ENCODE measurements at places on chromosomes 2 and 18. TPM values are rescaled to one million over a fixed set of nuclear protein-coding genes. Genes with fewer than 3 reads are reported as not detected.

GAL3ST2 gene
- not detected for total RNA-seq

GCG gene
- 129 TPM for total RNA-seq

RNASEH1 gene
- 11.2 TPM for total RNA-seq

CPS1 gene
- 4.9 TPM for total RNA-seq

UGGT1 gene
- 38.2 TPM for total RNA-seq

RAB3GAP1 gene
- 29.3 TPM for total RNA-seq

IL36RN gene
- not detected for total RNA-seq

SPATA3 gene
- not detected for total RNA-seq

GPR75 gene
- total RNA-seq: 2.1 TPM

COLEC12 gene
- total RNA-seq: 4.2 TPM

PAX8 gene
- 2.3 TPM for total RNA-seq

C2orf92 gene
- 21.3 TPM for total RNA-seq

CRYGA gene
- not detected for total RNA-seq

SS18 gene
- total RNA-seq: 36.6 TPM

ICOS gene
- not detected for total RNA-seq

SLC66A3 gene
- 28.0 TPM for total RNA-seq

PLCL1 gene
- total RNA-seq: 2.9 TPM

MBOAT2 gene
- 13.5 TPM for total RNA-seq

KATNAL2 gene
- 1.8 TPM for total RNA-seq

REG3G gene
- 673 TPM for total RNA-seq

RESP18 gene
- not detected for total RNA-seq

UGT1A7 gene
- not detected for total RNA-seq

SEMA4F gene
- total RNA-seq: 4.6 TPM

CD8B gene
- not detected for total RNA-seq

TMEM178A gene
- 4.9 TPM for total RNA-seq

ESCO1 gene
- total RNA-seq: 27.7 TPM

ZNF532 gene
- total RNA-seq: 12.2 TPM

ABCG5 gene
- total RNA-seq: not detected

LIMS2 gene
- 21.4 TPM for total RNA-seq

SDC1 gene
- total RNA-seq: 53.2 TPM

KLHL30 gene
- 0.26 TPM for total RNA-seq

PTPRM gene
- total RNA-seq: 48.0 TPM

IFIH1 gene
- total RNA-seq: 12.5 TPM

TDRD15 gene
- 0.33 TPM for total RNA-seq

DSG4 gene
- not detected for total RNA-seq

KCNIP3 gene
- total RNA-seq: 1.6 TPM

MC4R gene
- not detected for total RNA-seq

SLC19A3 gene
- 11.7 TPM for total RNA-seq

ACADL gene
- total RNA-seq: 56.6 TPM

UPP2 gene
- not detected for total RNA-seq

ST6GAL2 gene
- not detected for total RNA-seq

LCT gene
- not detected for total RNA-seq

CD28 gene
- 0.52 TPM for total RNA-seq

CACNB4 gene
- 1.3 TPM for total RNA-seq

AGXT gene
- total RNA-seq: not detected

FLACC1 gene
- total RNA-seq: 2.3 TPM

PELI1 gene
- 16.6 TPM for total RNA-seq

CABYR gene
- 0.52 TPM for total RNA-seq

NXPH2 gene
- total RNA-seq: not detected

STPG4 gene
- not detected for total RNA-seq

CARF gene
- 2.6 TPM for total RNA-seq

DNAJC5G gene
- not detected for total RNA-seq

GPAT2 gene
- 2.0 TPM for total RNA-seq

RIT2 gene
- not detected for total RNA-seq

RASGRP3 gene
- total RNA-seq: 22.1 TPM

FAM110C gene
- total RNA-seq: 20.4 TPM

SERPINB8 gene
- 13.5 TPM for total RNA-seq
